ENCODE measurements at places on chromosomes 11 and 22.

DNA sequence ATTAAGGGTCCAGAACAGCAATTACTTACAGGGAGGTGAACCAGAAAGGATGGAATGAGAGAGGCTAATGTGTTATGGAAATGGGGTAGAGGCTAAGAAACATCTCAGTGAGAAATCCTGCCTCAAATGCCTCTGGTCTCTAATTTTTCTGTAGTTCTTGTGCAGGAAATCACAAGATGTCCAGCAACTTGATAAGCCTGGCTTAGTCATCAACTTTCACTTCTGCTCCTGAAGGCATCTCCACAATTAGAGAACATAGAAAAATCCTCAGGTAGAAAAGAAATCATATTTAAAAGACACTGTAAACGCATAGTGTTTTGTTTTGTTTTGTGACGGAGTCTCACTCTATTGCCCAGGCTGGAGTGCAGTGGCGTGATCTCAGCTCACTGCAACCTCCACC, 18.7 kb downstream of the MRGPRX4 start:
- no peak for DNase-seq

DNA sequence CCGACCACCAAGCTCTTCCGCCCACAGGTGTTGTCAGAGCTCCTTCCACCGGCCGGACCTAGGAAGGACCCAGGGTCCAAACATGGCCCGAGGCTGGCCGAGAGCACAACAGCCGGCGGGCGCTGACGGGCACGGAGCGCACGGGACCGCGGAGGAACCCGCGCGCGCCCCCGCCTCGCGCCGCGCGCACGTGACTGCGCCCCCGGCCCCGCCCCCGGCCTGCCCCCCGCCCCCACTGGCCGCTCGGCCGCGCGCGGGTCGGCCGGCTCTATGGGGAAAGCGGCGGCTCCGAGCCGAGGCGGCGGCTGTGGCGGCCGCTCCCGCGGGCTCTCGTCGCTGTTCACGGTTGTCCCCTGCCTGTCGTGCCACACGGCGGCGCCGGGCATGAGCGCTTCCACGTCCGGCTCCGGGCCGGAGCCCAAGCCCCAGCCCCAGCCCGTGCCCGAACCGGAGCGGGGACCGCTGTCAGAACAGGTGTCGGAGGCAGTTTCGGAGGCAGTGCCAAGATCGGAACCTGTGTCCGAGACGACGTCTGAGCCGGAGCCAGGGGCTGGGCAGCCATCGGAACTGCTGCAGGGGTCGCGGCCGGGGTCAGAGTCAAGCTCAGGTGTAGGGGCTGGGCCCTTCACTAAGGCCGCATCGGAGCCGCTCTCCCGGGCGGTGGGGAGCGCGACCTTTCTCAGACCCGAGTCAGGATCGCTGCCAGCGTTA, at the start of gene OSBP2:
TSS of gene OSBP2 (plus strand) at position 235 of the 711 bp plus-strand sequence. CDS start at position 271, 36 bp downstream.
- DNase-seq = peak; percentile 7

DNA sequence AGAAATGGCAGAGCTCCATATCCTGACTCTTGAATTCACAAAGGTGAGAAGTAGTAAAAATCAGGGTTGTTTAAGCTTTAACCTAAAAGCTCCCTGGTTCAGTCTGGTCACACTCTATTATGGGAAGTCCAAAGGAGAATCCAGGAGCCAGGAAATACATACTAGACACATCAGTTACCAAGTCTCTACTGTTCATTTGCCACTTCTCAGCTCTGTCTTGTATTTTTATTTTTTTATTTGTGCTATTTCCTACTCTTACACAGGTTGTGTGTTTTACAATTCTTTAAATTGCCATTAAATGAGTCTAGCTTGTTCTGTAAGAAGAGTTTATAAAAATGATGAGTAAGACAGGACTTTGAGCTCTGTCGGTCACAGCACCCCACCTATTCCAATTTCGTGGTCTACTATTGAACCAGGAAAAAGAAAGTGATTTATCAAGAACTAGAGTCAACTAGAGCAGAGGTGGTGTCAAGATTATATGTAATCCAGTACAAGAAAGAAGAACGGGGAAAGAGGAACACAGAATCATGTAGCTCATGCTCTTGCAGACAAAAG, 9.7 kb downstream of the MS4A12 start:
- DNase-seq = no peak

DNA sequence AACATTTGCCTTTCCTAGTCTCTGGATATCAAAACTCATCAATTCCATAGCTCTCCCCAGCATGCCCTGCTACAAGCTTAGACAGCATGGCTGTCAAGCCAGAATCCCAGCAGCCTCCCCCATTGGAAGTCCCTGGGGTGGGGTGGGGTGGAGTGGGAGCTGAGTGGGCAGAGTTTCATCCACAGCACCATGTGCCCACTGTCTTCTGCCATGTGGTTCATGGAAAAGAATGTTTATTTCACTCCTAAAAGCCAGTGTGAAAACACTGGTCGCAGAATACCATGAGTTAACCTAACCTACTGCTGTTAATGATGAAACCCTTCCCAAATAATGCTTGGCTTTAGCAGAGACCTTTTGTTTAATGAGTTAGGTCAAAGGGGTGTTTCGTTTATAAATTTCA, 80.2 kb upstream of the KIRREL3 start:
- DNase-seq = no peak

GRCh38 chr22:22180738-22181285, 63.8 kb upstream of the VPREB1 start:
- no peak for DNase-seq

DNA sequence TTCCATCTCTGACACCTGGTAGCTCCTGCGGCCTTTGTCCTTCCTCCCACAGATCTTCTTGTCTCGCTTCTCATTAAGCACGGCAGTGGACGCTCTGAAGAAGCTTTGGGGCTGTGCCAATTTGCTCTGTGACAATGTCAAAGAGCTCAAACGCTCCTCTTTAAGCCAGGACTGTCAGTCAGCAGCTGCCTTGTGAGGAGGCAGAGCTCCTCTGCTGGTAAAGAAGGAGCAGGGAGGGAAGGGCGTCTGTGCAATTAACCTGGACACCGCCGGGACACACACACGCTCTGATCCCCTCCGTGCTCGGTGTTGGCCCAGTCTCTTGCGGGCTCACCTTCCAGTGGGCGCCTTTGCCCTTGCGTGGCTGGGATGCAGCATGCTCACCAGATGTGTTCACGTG, 373.9 kb downstream of the BRD1 start:
- DNase-seq = no peak
